NCI-H460 (cell line): ENCODE measurements at places on chromosomes 5 and 9. TPM values are rescaled to one million over a fixed set of nuclear protein-coding genes. Genes with fewer than 3 reads are reported as not detected.
A peak's percentile ranks its signal among the peaks of the same experiment; 100 is the strongest.

DNA sequence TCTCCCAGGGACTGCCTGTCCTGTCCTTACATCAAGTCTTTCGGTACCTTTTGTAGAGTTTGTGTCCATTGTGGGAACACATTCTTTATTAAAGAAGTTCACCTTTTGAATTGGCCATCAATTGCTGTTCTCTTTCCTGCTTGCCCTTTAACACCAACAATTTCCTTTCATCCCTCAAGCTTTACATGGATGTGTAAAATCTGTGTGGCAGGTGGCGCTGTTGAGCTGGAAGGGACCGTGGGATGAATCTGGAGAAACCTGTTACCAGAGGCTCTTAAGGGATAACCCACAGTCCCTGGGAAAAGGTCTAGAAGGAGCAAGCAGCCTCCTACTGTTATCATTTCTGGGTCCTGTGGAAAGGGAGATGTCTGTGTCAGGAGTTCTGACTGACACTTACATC is 7.9 kb upstream of the ZFP62 start:
- DNase-seq = peak; percentile 83

DNA sequence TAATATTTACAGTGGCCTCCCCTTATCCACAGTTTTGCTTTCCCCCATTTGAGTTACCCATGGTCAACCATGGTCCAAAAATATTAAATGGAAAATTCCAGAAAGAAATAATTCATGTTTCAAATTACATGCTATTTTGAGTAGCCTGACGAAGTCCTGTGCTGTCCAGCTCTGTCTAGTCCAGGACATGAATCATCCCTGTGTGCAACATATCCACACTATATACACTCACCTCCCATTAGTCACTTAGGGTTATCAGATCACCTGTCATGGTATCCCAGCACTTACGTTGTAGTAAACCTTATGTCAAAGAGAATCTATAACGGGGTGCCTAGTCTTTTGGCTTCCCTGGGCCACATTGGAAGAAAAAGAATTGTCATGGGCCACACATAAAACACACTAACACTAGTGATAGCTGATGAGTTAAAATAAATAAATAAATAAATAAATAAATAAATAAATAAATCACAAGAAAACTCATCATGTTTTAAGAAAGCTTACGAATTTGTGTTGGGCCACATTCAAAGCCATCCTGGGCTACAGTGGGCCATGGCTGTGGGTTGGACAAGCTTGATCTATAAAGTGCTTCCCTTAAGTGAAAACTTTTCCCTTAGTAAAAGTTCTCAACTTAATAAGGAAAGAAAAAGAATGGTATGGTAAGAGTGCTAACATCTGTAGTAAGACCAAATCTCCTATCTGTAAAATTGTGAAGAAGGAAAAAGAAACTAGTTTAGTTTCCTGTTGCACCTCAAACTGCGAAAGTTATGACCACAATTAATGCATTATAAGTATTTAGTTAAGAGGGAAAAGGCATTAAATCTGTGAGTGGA is 15.9 kb upstream of the OMD start:
- DNase-seq = no peak

- DNase-seq = no peak
Measured at GRCh38 chr9:81814794-81815464, 113.3 kb upstream of the SPATA31D4 start.

- no peak for DNase-seq
Measured at GRCh38 chr5:35024911-35025510, 22.7 kb downstream of the AGXT2 start.

GRCh38 chr5:88691230-88691582 is 191.8 kb downstream of the MEF2C start:
- DNase-seq = no peak

DNA sequence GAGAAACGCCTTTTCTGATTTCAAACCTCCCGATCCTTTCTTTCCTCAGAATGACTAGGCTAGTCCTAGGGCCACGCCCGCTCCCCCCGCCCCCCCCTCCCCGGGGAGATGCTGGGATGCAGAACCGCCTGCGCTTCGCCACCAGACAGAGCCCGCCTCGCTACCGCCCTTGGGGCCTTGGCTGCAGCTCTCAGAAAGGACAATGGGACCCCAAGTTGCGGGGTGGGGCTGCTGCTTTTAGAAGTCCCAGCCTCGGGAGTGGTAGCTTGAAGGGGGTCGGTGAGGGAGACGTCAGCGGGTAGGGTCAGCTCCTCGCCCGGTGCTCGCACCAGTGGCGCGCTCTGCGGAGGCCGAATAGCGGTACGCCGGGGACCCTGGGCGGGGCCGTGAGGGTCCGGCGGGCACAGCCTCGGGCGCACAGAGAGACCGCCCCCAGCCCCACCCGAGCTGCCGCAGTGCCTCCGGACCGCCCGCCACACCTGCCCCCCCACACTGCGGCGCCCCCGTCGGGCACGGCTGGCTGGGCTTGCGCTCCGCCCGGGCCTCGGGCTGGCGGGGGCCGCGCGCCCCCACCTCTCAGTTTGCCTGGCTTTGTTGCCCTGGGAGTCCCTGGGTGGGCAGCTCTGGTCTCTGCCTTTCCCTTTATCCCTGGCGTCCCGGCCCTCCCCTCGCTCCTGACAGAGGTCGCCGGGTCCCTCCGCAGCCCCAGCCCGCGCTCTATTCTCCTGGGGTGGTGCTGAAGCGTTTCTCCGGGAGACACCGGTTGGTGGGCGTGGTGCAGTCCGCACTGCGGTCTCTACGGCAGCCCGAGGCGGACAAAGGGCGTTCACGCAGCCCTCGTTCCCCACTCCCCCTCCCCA is 1.2 kb downstream of the MAP1B start:
- peak; percentile 59 for DNase-seq

GRCh38 chr9:94843134-94843533 is 116.6 kb downstream of the AOPEP start:
- no peak for DNase-seq

DNA sequence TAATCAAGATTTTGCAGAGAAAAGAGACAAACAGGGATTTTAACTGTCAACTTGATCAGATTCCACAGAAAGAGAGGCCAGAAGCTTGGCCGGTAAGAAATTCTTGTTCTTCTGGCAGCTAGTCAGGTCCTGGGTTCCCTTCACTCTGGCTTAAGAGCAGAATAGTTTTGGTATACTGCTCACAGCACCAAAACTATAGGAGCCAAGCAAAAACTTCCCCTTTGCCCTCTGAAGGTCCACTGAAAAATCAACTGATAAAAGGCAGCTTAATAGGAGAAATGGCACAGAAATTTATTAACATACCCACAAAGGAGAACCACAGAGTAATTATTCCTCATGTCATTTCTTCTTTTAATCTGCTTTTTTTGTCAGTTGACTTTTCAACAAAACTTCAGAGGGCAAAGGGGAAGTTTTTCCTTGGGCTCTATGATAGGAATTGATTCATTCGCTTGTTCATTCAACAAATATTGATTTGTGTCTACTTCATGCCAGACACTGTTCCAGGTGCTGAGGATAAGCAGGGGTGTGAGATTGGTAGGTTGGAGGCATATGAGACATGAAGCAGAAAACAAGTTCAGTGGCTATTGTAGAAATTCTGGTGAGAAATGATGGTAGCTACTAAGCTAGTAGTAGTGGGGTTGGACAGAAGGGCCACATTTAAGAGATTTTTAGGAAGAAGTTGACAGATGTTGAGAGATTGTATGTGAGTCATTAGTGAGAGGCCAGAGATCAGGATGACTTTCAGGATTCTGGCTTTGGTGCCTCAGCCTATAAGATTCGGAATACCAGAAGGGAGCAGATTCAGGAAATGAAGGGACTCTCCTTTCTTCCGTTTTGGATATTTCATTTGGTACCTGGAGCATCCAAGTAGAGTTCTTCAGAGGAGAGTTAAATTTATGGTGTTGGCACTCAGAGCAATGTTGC is 20.6 kb upstream of the NNT start:
- DNase-seq = no peak

GRCh38 chr9:3415906-3416305 is 109.9 kb downstream of the RFX3 start:
- DNase-seq = no peak

DNA sequence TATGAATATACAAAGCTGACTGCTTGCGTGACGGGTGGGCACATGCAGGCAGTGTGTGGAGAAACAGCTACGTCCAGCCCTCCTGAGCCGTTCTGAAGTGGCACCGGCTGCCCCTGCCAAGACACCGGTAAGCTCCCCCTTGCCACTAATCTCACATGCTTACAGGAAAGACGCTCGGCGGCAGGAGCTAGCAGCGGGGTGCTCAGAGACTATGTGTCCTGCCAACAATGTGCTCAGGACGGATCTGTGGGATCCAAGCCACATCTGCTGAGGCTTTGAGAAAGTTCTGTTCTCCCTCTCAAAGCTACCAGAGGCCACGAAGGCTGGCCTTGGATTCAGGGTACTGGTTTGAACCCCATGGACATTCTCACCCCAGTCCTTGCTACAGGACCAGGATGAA is 157.2 kb upstream of the PHYKPL start:
- DNase-seq = no peak

DNA sequence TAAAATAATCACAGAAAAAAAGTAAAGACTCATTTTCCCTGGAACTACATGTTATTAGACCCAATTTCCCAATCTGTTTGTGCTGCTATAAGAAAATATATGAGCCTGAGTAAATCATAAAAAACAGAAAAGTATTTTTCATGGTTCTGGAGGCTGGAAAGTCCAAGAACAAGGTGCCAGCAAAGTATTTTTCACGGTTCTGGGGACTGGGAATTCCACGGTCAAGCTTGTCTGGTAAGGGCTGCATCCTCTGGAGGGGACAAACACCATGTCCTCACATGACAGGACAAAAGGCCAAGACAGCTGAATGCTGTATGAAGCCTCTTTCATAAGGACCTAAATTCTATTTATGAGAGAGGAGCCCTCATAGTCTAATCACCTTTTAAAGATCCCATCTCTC is 172.3 kb downstream of the PLPPR1 start:
- no peak for DNase-seq

Gene CRHBP
- total RNA-seq = not detected in 2 replicates

Gene FBP2
- not detected in 2 replicates for total RNA-seq

Gene C5orf52
- total RNA-seq = not detected in 2 replicates

Gene MZB1
- 0.10 and 0.52 TPM in 2 replicates for total RNA-seq

Gene FAM114A2
- total RNA-seq = 16.3 and 21.3 TPM in 2 replicates

Gene GPX3
- total RNA-seq = 47.7 and 48.8 TPM in 2 replicates

Gene PTPN3
- 6.9 and 9.2 TPM in 2 replicates for total RNA-seq

Gene GPR150
- not detected in 2 replicates for total RNA-seq

Gene UBE2D2
- 126 and 143 TPM in 2 replicates for total RNA-seq
